Substantia nigra (tissue), 51 donors: ENCODE measurements at places on chromosomes 4 and X.
A peak's percentile ranks its signal among the peaks of the same experiment; 100 is the strongest.

GRCh38 chr4:42658261-42658660, 1.4 kb upstream of the ATP8A1 start:
- no peak for DNase-seq

GRCh38 chr4:52711272-52711671, 40.0 kb downstream of the ERVMER34-1 start:
- DNase-seq: no peak

DNA sequence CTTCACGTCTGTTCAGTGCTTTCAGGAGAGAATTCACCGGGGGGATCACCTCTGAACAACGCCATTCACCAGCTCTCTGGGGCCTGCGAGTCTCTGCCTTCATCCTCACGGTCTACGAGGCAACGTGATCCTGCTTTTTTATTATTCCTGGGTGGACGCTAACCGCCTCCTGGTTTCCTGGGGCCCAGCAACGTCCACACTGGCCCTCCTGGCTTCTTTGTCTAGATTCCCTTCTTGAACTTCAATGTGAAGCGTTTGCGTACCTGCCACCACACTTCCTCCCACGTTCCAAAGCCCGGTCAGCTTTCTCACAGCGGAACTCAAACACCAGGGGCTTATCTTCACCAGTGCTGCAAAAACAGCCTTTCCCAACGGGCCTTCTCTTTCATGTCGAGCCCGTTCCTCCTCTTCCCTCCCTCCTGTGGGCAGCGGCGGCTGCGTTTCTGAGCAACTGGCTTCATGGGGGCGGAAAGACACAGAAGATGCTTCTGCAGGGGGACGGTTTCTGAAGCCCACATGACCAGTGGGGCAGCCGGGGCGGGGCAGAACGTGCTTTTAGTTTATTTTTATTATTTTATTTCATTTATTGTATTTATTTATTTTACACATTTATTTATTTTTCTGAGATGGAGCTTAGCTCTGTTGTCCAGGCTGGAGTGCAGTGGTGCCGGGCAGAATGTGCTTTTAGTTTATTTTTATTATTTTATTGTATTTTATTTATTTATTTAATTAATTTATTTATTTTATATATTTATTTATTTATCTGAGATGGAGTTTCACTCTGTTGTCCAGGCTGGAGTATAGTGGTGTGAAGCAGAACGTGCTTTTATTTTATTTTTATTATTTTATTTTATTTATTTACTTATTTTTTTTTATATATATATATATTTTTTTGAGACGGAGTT, 64.6 kb downstream of the CRLF2 start:
- DNase-seq: no peak

DNA sequence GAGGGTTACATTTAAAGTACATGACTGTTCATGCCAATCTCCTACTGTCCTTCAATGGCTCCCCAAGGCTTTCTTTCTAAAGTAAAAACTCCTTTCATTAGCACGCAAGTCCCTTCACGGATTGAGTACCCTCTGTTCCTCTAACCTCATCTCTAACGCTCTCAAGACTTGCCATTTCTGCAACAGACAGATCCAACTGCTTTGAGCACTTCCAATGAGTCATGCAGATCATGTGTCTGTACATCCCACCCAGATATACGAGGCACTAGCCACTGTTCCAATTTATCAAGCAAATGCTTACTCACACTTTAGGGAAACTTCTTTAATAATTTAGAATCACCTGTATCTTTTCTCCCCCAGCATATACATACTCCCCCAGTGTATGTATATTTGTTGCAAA, 332.5 kb upstream of the ZFP42 start:
- no peak for DNase-seq

DNA sequence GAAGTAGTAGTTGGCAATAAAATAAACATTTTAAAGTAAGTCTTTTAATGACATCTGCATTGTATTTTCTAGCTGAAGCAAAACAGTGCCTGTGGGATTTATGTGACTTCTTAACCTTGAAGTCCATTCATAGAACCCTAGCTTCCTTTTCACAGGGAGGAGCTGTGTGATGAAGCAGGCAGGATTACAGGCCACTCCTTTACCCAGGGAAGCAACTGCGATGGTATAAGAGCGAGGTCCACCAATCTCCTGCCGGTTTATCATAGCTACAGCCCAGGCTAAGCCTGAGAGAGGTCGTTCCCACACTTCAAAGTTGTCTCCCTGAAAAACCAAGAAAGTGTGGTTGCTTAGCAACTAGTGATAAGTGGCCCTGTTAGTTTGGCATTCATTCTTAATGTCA, 7.0 kb downstream of the RPL36A start:
- no peak for DNase-seq

- DNase-seq: no peak
These were observed 647.0 kb downstream of the IQCM start for GRCh38 chr4:149168645-149169044.

- no peak for DNase-seq
These were observed 269.9 kb downstream of the KCNIP4 start for GRCh38 chr4:21678711-21679110.

DNA sequence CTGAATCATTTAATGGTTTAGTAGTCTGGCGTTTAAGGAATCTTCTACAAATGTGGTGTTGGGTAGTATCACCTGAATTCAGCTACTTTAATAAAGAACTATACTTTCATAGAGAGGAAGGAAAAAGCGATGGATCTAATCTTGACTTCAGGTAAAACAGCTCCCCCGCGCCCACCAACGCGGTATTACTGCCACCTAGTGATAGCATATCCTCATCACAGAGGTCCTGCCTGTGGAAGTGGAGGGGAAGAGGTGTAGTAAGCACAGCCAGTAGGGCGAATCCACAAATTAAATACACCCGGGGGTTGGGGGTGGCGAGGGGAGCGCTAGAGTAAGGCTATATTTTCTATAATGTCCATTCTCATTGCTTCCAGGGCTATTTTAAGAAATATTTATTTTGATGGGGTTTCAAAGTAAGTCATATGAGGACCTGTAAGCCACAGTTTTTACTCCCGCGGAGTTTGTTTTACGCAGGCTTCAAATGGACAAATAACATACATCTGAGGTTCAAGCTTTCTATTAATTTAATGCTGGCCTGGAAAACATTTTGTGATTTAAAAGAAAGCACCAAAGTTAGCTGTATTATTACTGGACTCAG, 8.3 kb upstream of the DAPP1 start:
- DNase-seq: no peak

DNA sequence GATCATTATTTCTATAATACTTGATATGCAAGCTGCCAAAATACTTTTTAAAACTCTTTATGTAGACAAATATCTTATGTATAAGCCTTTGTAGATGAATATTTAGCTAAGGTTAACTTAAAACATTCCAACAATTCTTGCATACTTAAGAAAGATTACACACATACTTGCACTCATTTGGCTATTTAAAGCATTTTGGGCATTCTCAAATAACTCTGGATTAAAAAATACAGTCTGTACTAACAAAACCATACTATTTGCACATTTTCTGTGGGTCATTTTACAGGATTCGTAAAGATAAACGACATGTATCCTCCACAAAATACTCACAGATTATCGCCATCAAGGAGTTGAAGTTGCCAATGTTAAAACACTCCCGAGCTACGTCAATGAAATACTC, 26.5 kb downstream of the RASGEF1B start:
- DNase-seq: no peak

DNA sequence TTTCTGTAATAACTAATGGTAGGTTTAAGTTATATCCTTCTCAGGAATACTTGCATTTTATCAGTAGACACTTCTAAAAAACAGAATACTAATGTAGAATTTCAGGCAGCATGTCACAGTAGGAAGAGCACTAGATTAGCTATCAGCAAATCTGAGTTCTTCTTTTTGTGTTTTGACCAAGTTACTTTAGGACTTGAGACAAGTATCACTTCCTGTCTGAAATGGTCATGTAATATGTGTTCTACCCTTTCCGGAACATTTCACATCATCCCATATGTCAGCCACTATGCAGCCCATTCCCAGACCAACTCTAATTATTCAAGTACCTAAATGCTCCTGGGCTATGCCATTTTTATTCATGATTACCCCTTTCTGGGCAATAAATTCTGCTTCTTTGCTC, 401.8 kb upstream of the RPS6KA3 start:
- DNase-seq: no peak

- DNase-seq: no peak
These were observed 38.1 kb downstream of the PNPLA4 start for GRCh38 chrX:7889135-7889534.

DNA sequence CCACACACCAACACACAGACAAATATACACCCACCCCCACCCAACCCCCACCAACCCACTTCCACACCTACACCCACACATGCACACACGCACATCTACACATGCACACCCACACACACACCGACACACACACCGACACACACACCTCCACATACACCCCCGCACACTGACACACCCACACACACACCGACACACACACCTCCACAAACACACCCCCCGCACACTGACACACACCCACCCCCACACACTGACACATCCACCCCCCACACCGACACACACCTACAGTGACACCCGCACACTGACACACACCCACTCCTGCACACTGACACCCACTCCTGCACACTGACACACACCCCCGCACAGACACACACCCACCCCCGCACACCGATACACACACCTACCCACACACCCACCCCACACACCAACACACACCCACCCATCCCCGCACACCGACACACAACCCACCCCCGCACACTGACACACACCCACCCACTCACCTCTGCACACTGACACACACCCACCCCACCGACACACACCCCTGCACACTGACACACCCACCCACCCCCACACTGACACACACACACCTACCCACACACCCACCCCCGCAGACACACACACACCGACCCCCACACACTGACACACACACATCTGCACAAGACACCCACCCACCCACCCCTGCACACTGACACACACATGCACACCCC, 31.1 kb downstream of the FGFRL1 start:
- DNase-seq: no peak

DNA sequence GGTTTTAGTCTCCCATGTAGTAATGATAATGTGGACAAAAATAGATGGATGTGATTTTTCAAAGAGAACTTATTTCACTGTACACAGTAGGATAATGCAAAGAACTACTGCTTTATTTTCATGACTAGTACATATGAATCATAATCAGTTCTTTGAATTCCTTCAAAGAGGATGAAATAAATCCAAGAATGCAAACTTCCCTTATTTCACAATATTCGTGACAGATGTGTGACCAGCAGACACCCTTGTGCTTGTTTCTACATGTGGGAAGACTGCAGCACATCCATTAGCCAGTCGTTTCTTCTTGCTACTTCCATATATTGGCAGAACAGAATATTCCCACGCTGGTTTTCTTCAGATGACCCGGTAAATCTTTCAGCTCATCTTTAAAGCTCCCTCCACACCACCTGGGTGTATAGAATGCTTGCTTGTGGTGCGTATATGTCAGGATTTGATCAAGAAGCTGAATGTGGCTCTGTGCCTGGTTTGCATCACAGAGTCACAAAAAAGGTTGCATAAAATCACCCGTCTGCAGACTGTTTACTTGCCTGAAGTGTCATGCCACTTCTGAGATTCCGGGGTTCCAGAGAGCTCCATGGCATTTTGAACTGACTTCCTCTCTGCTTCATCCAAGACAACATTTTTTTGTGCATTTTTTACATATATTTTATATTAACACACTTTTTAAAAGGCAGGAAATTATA, 47.7 kb upstream of the FAT4 start:
- no peak for DNase-seq

GRCh38 chr4:37728064-37728463, 41.9 kb upstream of the RELL1 start:
- DNase-seq: no peak

DNA sequence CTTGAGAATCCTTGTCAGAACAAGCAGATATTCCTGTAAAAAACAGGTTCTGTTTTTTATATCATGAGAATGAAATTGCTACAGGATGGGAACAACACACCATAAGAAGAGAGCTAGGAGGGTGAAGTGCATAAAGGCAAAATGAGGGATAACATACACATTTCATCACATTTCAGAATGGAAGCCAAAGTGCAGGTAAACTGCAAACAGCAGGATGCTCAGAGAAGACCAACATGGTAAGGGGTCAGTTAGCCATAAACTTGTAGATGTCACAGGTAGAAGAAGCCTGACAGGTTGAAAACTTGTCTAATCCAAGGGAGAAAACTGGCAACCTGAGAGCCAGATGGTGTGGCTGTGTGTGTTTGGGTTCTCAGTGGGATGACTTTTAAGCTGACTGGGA, 88.9 kb upstream of the FAT1 start:
- DNase-seq: no peak

DNA sequence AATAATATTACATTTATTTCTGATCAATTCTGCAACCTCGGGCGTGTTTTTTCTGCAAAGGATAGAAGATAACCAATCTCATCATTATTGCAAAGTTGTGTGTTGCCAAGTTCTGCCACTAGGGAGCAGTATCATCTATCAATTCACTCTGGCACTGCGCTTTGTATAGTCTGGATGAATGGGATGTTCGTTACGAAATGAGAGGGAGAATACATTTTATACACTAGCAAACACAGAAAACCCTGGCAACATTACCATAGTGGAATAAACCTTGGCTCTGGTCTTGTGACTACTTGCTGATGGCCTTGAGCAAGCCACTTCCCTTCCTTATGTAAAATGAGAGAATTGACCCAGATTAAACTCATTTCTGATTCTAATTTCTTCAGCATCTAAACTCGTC, 97.5 kb upstream of the ZNF518B start:
- peak; percentile 5 for DNase-seq

GRCh38 chr4:73341454-73341853, 62.6 kb upstream of the ALB start:
- peak; percentile 63 for DNase-seq

DNA sequence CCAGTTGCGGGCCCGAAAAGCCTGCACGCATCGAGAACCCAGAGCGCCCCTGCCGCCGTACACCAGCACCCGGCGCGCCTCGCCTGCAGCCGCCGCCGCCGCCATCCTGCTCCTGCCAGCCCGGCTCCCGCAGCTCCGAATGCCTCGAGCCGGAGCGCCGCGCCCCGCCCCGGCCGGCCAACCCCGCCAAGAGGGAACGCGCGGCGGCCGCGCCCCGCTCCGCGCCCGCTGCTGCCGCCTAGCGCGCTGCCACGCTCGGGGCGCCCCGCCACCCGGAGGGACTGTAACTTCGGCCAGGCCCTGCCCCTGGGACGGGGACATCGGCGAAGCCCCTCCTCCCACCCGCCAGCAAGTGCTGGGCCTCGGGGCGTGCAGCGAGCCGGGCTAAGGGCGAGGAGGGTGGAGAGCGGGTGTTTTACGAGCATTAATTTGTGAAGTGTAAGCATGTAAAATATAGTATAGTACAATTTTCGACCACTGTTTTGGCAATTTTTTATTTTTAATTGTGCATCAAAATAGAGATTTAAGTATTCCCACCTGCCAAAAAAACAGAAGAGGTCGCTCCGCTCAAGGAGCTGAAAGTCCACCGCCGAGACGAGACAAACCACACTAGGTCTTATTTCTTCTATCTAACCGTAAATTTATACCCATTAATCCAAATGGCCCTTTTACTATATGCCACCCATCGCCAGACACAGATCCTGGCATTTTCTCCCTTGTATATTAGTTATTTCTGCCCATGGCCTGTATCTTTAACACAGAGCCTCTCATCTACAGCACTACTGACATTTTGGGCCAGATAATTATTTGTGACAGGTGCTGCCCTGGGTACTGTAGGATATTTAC, at the start of gene QDPR:
TSS of gene QDPR (minus strand) at position 141 of the 846 bp plus-strand sequence. CDS start at position 105, 36 bp downstream.
- DNase-seq: peak; percentile 85
